IMR-90 (cell line): ENCODE measurements at places on chromosomes 7 and 10. TPM values are rescaled to one million over a fixed set of nuclear protein-coding genes. Genes with fewer than 3 reads are reported as not detected.

Gene ATOH7
- not detected in 2 replicates for total RNA-seq

Gene PLXNA4
- under 0.01 TPM in 2 replicates for total RNA-seq

Gene SPDYE11
- total RNA-seq: not detected in 2 replicates

Gene LRRC17
- 271 and 280 TPM in 2 replicates for total RNA-seq

Gene WEE2
- total RNA-seq: not detected in 2 replicates

Gene CADPS2
- 0.28 and 0.54 TPM in 2 replicates for total RNA-seq

Gene USP6NL
- 9.1 and 11.9 TPM in 2 replicates for total RNA-seq

Gene VSTM4
- total RNA-seq: 2.5 and 2.9 TPM in 2 replicates

Gene GRM3
- total RNA-seq: not detected in 2 replicates

Gene SFXN3
- 53.3 and 64.7 TPM in 2 replicates for total RNA-seq

Gene ZNF518A
- total RNA-seq: 7.9 and 10.0 TPM in 2 replicates

DNA sequence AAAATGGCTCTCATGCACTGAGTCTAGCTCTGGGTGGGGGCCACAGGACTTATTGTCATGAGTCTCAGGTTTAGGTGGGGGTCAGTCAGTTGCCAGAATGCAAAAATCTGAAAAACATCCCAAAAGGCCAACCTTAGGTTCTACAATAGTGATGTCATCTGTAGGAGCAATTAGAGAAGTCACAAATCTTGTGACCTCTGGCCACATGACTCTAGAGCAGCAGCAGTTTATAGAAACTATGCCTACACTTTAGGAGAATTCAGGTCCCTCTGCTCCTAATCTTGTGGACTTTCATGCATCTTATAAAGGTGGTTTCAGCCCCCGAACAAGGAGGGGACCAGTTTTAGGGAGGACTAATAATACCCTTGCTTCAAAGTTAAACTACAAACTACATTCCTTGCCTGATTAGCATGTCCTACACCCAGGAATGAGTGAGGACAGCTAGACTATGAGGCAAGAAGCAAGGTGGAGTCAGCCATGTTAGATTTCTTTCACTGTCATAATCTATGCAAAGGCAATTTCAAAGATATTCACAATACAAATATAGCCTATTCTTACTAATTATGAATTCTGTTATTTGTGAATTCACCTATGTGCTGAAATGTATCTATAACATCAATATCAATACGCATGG is 123.5 kb upstream of the ADCY1 start:
- no peak for DNase-seq

GRCh38 chr10:58269782-58270290 is 874 bp downstream of the CISD1 start:
- DNase-seq: no peak

GRCh38 chr7:134165252-134165651 is 38.1 kb downstream of the LRGUK start:
- no peak for DNase-seq

DNA sequence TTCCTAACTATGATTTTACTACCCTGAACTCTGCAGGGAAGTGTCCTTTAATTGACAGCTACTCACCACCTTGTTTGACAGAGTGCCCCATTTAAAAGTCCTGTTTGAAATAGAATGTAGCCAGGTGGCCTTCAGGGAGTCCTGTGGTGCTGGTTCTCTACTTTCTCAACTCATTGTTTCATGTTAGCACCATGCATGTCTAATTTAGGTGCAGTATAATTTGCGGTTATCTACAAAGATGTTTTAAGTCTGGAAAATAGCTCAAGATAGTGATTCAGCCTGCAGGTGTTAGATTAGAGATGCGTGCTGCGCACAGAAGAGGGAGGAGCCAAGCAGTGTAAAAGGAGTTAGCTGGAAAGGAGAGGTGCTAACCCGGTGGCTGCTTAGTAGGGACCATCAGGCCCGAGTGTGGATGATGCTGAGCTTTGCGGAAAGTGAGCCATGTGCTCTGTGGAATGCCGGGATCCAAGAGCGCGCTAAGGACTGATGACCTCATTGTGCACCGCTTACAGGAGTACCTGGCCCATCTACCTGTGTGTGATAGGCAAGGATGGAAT is 1.2 kb downstream of the CCM2 start:
- no peak for DNase-seq

DNA sequence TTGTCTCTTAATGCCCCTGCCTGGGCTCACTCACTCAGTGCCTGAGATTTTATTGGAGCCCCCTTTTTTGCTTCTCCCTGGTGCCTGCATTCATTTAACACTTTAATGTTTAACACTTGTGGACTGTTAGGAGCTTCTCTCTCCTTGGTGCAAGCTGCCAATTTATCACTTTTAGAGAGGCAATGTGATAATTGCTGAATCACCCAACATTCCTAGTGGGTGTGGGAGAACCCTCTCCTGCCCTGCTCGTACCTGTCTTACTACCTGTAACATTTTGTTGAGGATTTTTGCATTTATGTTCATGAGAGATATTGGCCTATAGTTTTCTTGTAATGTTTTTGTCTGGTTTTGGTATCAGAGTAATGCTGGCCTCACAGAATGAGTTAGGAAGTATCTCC is 13.2 kb downstream of the STAM start:
- DNase-seq: no peak

- no peak for DNase-seq
Observed at GRCh38 chr7:50584793-50585408, 19.7 kb upstream of the DDC start.

DNA sequence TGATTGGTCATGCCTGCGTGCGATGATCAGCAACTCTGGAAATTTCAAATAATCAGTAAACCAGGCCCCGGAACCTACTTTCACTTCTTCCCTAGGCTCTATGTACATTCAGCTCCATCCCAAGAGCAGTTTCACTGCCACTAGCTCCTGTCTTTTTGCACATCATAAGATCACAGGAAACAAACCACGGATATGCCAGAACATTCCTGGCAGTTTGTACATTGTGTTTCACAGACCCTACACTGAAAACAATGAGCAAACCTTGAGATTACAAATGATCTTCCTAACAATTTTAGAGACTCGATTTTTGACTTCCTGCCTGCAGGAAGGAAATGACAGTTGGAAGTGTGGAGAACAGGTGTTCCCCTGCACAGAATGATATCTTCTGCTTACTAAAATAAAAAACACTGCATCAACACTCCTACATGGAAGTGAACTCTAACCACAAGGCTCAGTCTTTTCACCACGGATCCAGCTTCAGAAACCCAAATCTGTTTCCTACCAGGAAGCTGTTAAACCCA is 7.6 kb upstream of the TMEM236 start:
- DNase-seq: no peak

DNA sequence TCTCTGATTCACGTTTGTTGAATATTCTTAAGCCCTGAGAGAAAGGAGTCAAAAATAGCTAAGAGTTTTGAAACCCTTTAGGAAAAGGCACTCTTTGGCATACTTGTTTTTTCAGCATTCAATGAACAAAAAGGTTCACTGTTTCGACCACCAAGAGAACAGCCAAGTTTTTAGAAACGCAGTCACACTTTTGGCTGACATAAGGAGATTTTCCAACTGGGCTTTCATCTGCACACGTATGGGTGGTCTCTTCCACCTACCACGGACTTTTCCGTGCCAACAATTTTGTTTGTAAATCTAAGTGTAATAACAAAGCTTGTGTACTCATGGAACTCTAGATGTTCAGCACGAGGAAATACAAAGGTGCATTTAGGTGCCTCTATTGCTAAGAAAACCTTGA is 270.3 kb downstream of the WDR11 start:
- DNase-seq: no peak

- peak; percentile 41 for DNase-seq
Observed at GRCh38 chr10:79904671-79905321, 44.1 kb downstream of the SFTPD start.

DNA sequence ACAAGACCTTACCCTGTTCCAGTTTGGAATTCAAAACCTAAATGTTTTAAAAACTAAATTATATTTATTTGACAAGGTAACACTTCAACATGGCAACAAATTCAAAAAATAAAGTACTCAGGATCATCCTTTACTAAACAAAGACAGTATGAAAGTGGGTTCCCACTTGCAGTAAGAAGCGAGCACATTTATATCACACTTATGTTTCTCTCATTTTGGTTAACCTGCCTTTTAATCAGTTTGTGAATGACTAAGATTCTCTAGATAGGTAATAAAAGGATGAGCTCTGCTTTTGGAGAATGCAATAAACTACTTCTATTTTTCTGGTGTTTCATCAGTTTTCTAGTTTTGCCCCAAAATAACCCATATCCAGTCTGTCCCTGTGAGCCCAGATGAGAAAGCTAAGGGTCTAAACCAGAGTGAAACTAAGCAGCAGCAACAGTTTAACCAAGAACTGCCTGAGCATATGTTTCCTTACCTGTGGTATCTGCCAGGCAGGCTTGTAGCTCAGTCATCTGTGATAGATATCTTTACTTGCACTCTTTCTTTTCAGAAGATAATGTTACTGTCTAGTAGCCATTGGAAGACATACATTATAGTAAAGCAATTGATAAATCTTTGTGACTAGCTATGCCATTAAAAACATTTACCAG is 64.1 kb downstream of the ABLIM1 start:
- DNase-seq: no peak

- DNase-seq: no peak
Observed at GRCh38 chr10:121243609-121244241, 354.5 kb downstream of the FGFR2 start.

DNA sequence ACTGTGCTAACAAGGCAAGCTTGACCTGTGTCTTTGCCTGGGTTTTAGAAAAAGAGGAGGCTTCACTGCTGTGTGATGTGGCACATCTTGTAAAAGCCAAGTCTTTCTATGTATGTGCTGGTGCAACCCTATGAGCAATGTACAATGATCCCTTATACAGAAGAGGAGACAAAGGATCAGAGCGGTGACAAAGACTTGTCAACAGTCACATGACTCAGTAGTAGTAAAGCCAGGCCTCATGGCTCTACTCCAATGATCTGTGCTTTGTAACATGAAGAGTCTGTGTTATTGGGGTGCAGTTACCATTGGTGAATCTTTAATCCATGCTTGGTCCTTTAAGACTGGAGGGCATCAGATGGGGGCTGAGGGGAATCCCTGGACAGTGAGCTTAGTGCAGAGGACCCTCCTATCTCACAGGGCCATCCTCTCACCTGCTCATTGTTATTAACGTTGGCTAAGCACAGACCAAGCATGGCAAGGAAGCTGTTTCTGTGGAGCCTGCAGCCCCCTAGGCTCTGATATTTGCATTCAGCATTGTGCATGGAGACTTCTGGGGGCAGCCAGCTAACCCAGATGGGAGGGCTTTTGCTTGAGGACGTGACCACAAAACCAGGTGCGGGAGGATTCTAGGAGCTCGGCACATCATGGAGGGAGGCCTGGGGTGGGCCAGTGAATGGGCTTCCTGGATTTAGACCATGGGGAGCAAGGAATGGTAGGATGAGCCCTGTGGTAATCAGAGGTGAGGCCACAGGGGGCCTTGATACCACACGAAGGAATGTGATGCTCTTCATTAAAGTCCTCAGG is 308.8 kb upstream of the ZNF32 start:
- DNase-seq: no peak

- DNase-seq: no peak
Observed at GRCh38 chr7:91814189-91814588, 66.3 kb downstream of the MTERF1 start.

DNA sequence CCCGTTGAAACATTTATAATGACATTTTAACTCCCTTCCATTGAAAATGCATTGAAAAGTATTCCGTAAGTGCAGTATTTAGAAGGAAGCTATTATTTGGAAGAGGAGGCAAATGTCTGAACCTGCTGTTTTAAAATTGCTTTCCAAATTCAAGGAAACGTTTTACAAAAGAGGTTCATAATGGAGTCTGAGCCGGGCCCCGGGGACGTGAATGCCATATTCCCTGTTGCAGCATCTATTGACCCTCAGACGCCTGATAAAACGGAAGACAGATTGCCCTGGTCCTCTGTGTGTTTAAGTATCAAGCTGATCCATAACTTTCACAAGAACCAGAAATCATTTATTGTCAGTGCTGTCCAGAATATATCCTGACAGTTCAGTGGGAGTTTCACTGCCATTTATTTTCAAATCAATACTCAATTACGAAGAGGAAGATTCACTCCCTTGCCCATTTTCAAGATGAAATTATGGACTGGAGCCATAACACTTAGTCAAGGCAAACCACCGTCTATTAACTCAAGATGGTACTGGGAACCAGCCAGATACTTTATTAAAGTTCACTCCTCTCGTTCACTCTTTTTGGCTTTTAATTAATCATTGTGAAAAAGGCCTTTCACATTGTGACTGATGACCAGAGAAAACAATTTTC is 435.7 kb upstream of the PFKP start:
- no peak for DNase-seq

DNA sequence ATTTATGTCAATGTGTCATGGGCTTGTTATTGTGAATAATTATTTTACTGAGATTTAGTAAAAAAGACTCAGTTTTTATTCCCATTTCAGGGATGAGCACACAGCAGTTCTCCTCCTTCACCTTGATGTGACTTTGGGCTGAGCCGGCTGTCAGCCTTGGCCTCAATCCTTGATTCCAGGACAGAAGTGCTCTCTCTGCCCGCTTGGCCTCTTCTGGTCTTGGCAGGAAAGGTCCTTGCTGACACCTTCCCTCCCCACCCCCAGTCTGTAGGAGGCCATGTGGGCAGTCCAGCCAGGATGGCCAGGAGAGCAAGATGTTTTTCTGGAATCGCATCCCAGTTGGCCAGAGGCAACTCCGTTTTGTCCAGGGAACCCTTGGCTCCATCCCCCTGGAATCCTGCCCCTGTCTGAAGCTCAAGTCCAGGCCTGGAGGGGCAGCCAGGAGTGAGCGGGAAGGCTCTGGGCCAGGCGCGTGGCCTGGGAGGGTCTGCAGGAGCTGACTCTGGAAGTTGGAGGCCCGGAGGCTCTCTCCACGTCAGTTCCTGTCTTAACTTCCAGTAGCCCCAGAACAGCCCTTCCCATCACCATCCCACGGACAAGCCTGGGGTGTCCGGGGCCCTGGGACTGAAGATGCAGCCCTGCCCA is 100.9 kb downstream of the PDGFA start:
- no peak for DNase-seq

DNA sequence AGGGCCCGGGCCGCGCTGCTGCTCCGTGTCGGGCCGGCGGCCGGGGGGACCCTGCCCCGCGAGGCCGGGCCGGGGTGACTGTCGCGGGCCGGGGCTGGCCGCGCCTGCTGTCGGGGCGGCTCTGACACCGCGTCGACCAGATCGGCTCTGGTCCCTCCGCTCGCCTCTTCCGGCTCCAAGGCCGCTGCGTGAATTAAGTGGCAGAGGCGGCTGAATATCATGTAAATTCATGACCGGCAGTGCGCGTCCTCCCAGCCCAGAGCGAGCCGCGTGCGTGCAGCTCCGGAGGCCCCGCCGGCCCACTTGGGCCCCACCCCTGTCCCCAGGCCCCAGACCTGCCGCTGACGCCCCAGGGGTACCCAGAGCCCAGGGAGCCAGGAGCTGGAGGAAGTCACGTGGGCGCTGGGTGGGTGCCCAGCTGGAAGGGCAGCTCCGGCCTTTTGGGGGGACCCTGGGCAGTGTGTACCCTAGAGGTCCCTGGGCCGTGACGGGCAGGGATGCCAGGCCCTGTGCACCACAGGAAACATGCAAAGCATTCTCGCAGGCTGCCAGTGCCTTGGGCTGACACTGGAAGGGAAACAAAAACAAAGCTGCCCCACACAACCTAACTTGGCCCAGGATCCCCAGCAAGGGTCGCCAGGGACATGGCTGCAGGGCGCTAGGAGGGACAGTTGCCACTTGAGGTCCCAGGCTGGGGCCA is 584.0 kb upstream of the MKI67 start:
- DNase-seq: no peak

- DNase-seq: no peak
Observed at GRCh38 chr10:71203716-71204115, 8.7 kb upstream of the UNC5B start.
